ENCODE measurements at places on chromosomes 7 and 10.
A peak's percentile ranks its signal among the peaks of the same experiment; 100 is the strongest.

DNA sequence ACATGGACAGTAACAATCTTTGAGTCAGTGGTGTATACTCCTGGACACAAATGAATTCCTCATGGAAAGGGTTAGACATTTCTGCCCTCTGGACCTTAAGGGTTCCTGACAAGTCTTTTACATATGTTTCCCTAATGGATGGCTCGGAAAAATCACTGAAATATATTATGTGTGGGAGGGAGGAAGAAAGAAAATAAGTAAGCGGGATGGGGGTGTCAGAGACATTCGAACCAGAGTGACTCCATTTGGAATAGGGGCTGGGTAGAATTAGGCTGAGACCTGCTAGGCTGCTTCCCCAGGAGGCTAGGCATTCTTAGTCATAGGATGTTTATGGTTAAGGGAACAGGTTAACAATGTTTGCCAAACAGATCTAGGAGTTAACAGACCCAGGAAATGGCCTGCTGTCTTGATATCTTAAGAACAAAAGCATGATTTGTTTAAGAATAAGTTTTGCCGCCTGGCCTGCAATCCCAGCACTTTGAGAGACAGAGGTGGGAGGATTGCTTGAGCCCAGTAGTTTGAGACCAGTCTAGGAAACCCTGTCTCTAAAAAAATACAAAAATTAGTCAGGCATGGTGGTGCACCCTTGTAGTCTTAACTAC, 1241.7 kb downstream of the TYW1 start:
- DNase-seq: no peak

GRCh38 chr7:41189866-41190265, 513.0 kb downstream of the INHBA start:
- peak; percentile 66 for DNase-seq

DNA sequence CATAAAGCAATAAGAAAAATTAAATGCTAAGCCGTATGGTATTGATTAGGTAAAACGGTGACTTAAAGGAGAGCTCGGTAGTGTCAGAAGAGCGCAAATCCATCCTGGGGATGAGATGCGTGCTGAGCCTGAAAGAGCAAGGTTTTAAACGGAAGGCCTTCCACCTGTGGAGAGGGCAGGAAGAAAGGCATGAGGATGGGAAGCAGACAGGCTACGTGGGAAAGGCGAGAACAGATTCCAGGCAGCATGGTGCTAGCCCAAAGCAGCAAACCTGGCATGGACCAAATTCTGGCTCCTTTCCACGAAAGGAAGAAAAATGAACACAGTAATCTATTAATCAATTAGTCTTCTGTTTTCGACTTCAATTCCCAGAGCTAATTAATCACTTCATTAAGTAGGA, 103.5 kb downstream of the HIPK2 start:
- no peak for DNase-seq

GRCh38 chr10:13117841-13118783, 18.1 kb downstream of the OPTN start:
- DNase-seq: no peak

DNA sequence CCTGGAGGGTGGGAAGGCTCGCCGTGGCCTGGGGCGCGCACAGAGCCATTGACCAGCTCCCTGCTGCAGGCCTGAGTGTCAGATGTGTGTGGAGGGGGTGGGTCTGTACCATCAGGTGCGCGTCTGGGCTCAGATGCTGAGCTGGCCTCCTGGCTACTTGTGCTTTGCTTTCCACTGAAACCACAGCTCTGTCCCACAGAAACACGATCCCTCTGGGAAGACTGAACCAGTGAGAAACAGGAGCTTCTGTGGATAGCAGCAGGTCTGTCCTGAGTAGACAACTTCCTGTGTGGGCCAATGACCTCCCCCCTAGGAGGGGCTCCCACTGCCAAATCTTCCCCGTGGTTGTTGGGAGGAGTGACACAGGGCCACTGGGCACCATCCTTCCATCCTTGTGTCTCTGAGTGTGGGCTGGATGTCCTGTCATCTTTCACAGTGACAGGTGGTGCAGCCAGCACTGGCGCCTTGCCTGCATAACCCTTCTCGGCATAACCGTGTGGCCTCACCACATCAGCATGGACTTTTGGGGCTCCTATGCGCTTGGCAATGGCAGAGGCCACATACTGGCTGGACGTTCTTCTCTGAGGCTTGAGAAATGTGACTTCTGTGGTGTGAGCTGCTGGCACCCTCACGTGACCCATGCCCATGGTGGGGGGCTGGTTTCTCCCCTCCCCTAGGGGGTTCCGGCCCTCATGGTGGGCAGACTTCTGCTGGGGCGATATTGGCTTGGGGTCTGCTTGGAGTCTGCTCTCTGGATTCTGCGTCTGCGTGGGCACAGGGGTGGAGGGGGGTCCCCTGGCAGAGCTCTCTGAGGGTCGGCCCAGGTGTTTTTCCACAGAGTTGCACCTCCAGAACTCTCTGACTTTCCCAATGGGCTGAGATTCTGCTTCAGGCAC, 245.5 kb upstream of the GRB10 start:
- no peak for DNase-seq

DNA sequence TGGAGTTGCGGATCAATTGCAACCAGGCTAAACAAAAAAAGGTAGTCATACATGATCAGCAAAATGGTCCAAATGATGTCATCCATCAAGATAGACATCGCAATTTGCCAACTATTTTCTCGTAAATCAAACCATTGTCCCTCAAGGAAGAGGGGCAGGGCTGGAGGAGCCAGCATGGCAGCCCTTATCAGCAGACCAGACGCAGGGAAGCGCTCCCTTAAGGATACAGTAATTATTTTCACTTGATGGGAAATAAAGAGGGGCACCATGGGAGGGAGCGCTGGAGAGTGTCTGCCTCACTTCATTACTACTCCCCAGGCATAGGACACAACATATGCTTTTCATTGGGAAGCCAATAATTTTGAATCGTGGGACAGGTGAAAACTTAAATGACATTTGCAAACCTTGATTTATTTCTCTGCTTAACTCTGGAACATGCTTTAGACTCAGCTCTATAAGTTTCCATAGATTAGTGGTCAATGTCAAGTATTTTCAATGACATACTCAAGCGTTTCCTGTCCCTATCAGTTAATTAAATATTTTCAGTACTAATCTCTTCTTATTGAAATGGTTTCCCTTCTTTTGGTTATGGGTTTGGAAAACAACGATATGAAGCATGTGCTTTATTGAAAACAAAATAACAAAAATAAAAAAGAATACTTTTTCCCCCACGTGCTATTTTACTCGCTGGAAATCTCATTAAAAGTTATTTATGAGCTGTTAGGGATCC, 202.4 kb upstream of the HABP2 start:
- no peak for DNase-seq

DNA sequence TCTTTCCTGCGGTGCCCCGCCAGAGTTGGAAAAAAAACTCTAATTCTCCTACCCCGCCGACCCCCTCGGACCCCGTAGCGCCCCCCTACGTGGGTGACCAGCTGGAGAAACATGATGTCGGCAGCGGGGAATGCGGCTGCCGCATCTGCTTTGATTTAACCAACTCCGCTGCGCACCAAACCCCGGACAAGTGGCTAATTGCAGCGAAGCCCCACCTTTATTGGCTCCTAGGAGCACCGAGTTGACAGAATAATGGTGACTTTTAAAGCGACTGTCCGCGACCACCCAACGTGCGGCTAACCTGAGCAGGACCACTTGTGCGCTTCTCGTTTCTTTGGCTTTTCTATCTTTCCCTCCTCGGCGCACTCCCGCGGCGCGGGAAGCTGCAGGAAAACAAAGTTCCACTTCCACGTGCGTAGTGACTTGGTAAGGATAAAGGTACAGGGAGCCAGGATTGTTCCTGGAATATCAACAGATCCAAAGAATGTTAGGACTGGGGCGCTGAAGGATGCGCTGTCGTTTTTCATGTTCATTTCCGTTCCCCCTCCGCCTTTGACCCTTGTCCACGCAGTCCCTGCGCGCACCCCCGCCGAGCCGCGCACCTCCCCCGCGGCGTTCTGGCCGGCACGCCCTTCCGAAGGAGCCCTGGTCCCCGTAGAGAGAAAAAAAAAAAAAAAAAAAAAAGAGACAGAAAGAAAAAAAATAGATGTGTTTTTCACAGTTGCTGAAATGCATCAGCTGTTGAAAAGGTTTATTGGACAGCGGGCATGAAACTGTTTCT, 1.4 kb downstream of the WNT16 start:
- peak; percentile 60 for DNase-seq

All from GM03348 (cell line).